ENCODE measurements at places on chromosomes 6 and 20.
A peak's percentile ranks its signal among the peaks of the same experiment; 100 is the strongest.

GRCh38 chr20:34907616-34908469 is 31.4 kb downstream of the ACSS2 start:
- DNase-seq: no peak

GRCh38 chr6:16049168-16049567 is 79.7 kb upstream of the MYLIP start:
- no peak for DNase-seq

GRCh38 chr6:20850686-20851416 is 316.6 kb downstream of the CDKAL1 start:
- DNase-seq: no peak

- peak; percentile 13 for DNase-seq
Measured at GRCh38 chr20:4633780-4634179, 87.9 kb upstream of the PRND start.
